Activated CD8-positive, alpha-beta T cell treated with anti-CD3 and anti-CD28 coated beads for 36 hours (primary cell): ENCODE measurements at places on chromosomes 16 and 17. TPM values are rescaled to one million over a fixed set of nuclear protein-coding genes. Genes with fewer than 3 reads are reported as not detected.
A peak's percentile ranks its signal among the peaks of the same experiment; 100 is the strongest.

The GNGT2 gene
- 23.9 TPM for total RNA-seq

- no peaks in the 10 kb centered on the region for H3K36me3 ChIP-seq
- no peak for DNase-seq
- peaks cover 14% of the 10 kb centered on the region for H3K27me3 ChIP-seq
- H3K27ac ChIP-seq, result no peak overlapping the region
- no peak overlapping the region for H3K4me3 ChIP-seq
These were observed 39.6 kb downstream of the MAF start for GRCh38 chr16:79560923-79561322.

DNA sequence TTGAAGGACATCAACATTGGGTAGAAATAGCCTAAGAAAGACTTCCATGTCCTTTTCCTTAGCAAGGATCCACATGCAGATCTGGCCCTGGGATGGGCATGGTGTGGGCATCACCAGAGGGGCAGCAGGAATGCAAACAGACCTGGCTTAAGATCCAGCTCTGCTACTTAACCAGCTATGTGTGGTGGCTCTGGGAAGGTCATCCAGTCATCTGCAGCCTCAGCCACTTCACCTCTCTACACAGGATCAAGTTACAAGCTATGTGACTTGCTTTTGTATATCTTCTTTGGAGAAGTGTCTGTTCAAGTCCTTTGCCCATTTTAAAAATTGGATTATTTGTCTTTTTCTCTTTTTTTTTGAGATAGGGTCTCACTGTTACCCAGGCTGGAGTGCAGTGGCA is 13.5 kb upstream of the ADORA2B start:
- H3K27me3 ChIP-seq, result peaks cover 15% of the 10 kb centered on the region
- no peaks in the 10 kb centered on the region for H3K36me3 ChIP-seq
- DNase-seq, result no peak
- no peak overlapping the region for H3K27ac ChIP-seq
- peaks cover 3% of the 10 kb centered on the region for H3K4me1 ChIP-seq
- H3K4me3 ChIP-seq, result no peak overlapping the region

DNA sequence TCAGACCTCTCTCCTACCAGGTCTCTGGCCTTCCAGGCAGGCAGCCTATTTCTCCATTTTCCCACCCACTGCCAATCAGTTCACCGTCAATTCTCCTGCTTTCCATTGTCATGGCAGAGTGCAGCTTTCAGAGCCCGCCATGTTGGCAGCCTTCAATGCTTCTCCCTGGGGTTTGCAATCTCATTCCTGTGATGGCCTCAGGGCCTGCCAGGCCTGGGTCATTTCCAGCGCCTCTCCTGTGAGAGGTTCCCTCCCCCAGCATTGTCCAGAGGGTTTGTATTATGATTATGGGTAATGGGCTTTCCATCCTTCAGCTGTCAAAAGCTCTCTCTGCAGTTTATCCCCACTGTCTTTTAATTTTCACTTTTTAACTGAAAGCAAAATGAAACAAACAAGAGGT is 716.6 kb upstream of the CDH8 start:
- DNase-seq, result no peak
- no peaks in the 10 kb centered on the region for H3K4me1 ChIP-seq
- H3K27ac ChIP-seq, result no peak overlapping the region
- no peaks in the 10 kb centered on the region for H3K27me3 ChIP-seq
- no peak overlapping the region for H3K4me3 ChIP-seq
- no peaks in the 10 kb centered on the region for H3K36me3 ChIP-seq

The CHD9NB gene
- 0.16 TPM for total RNA-seq

DNA sequence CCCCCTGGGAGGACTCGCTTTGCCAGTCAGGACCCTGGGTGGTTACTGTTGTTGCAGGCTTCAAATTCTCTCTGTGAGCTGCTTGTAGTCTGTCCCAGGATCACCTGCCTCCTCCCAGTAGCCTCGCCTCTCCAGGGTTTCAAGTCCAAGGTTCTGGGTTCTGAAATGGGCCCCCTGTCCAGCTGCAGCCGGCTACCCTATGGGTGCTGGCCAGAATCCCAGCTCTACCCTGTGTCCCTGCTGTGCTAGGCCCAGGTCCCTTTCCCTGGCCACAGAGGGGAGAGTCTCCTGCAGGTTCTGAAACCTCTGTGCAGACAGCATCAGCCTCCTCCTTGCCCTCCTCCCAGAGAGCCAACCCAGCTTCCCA is 21.4 kb downstream of the UNC13D start:
- peaks cover 15% of the 10 kb centered on the region for H3K36me3 ChIP-seq
- no peaks in the 10 kb centered on the region for H3K27me3 ChIP-seq
- no peak overlapping the region for H3K4me3 ChIP-seq
- no peak overlapping the region for H3K27ac ChIP-seq
- H3K4me1 ChIP-seq, result peaks cover 25% of the 10 kb centered on the region

DNA sequence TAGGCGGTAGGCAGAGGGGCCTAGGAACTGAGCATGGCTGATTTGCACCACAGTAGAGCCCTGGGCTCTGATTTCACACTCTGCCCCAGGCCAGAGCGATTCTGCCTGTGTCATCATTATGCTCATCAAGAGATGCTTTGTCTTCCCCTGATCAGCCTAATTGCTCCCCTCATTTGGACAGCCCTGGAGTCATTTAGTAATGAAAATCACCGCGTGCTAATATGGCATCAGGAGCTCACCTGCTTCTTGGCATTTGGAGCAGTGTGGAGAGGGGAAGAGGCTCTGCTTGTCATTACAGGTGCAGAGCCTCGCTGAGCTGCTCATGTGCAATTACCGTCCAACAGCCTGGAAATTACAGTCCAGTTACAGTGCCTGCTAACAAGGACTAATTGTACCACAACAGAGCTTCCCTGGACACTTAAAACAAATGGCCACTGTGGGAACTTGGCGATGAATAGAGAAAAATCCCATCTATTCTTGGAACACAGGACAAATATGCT is 157.1 kb upstream of the WSCD1 start:
- no peak overlapping the region for H3K4me3 ChIP-seq
- DNase-seq, result no peak
- no peaks in the 10 kb centered on the region for H3K4me1 ChIP-seq

The C17orf107 gene
- total RNA-seq, result 3.6 TPM

GRCh38 chr17:79168486-79169055 is 93.9 kb downstream of the ENGASE start:
- no peak overlapping the region for H3K4me3 ChIP-seq
- DNase-seq, result no peak
- no peaks in the 10 kb centered on the region for H3K27me3 ChIP-seq
- no peaks in the 10 kb centered on the region for H3K36me3 ChIP-seq

DNA sequence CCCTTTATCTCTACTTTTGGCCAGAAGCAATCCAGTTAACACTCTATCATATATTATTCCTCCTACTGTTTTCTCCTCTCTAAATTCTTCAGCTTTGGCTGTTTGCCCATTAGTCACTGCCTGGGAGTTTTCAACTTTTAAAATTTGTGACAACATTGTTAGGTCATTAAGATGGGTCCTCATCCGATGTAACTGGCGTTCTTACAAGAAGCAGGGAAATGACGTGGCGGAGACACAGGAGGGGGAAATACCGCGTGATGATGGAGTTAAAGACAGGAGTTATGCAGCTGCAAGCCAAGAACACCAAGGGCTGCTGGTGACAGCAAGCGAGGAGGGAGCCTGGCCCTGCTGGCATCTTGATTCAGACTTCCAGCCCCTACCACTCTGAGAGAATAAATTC is 34.8 kb upstream of the CPHXL start:
- no peak for DNase-seq
- H3K4me1 ChIP-seq, result peaks cover 14% of the 10 kb centered on the region

The CLEC3A gene
- total RNA-seq, result not detected

The PPY gene
- total RNA-seq, result not detected

- H3K27me3 ChIP-seq, result no peaks in the 10 kb centered on the region
- no peak overlapping the region for H3K4me3 ChIP-seq
- no peak for DNase-seq
- peaks cover 3% of the 10 kb centered on the region for H3K4me1 ChIP-seq
- H3K27ac ChIP-seq, result no peak overlapping the region
These were observed 35.8 kb downstream of the LITAF start for GRCh38 chr16:11550791-11551498.

DNA sequence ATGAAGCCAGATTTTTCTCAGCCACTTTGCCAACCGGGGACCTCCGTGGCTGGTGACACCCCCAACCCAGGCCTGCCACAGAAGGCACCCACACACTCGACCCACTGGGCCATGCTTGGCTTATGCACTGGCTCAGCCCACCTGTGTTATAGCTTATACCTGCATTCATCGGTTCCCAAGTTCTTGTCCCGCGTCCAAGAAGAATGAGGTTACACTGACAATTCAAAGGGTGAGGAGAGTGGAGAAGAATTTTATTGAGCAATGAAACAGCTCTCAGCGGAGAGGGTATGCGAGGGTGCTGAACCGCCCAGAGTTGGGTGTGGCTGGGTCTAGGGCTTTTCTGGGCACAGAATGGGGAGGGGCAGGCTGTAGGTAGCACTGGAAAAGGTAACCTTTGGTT is 22.2 kb upstream of the CDH15 start:
- H3K27me3 ChIP-seq, result no peaks in the 10 kb centered on the region
- H3K36me3 ChIP-seq, result peaks cover 37% of the 10 kb centered on the region
- H3K27ac ChIP-seq, result no peak overlapping the region
- DNase-seq, result no peak
- H3K4me3 ChIP-seq, result no peak overlapping the region
- H3K4me1 ChIP-seq, result peaks cover 9% of the 10 kb centered on the region

DNA sequence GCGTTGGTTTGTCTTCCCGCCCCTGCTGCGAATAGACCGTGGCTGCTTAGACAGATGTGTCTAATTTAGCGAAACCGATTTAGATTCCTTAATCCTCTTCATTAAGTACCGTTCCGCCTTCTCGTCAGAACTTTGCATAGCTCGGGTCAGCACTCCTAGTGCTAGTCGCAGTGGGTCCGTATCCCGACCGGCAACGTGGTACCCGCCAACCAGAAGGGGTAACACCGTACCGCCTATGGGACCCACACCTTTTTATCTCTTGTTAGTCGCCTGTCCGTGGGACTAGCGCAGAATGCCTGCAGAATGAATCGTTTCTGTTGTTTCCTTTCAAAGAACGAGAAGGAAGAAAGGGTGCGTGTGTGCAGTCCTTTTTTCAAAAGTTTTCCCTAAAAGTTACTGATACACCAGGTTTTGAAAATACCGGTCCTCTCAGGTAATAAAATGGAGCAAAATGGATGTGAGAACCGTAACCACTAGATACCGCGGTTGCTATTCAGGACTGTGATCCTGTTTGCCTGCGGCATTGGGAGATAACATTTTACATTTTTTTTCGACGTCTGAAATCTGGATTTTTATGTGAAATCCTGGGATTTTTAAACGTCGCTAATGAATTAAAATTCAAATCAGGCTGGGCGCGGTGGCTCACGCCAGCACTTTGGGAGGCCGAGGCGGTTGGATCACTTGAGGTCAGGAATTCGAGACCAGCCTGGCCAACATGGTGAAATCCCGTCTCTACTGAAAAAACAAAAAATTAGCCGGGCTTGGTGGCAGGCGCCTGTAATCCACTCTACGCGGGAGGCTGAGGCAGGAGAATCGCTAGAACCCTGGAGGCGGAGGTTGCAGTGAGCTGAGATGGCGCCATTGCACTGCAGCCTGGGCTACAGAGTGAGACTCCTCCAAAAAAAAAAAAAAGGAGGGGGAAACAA is 998 bp upstream of the SRSF1 start:
- H3K4me3 ChIP-seq, result peak overlapping the region; percentile 97
- DNase-seq, result peak; percentile 45
- peak overlapping the region; percentile 99 for H3K27ac ChIP-seq
- H3K27me3 ChIP-seq, result no peaks in the 10 kb centered on the region
- peaks cover 54% of the 10 kb centered on the region for H3K36me3 ChIP-seq
- H3K4me1 ChIP-seq, result peaks cover 31% of the 10 kb centered on the region

The KRTAP1-1 gene
- total RNA-seq, result not detected

- H3K27me3 ChIP-seq, result no peaks in the 10 kb centered on the region
- H3K27ac ChIP-seq, result peak overlapping the region; percentile 97
- peaks cover 55% of the 10 kb centered on the region for H3K36me3 ChIP-seq
- DNase-seq, result peak; percentile 72
- H3K4me3 ChIP-seq, result peak overlapping the region; percentile 89
- peaks cover 73% of the 10 kb centered on the region for H3K4me1 ChIP-seq
These were observed 63.3 kb downstream of the TUBD1 start for GRCh38 chr17:59829217-59830006.

DNA sequence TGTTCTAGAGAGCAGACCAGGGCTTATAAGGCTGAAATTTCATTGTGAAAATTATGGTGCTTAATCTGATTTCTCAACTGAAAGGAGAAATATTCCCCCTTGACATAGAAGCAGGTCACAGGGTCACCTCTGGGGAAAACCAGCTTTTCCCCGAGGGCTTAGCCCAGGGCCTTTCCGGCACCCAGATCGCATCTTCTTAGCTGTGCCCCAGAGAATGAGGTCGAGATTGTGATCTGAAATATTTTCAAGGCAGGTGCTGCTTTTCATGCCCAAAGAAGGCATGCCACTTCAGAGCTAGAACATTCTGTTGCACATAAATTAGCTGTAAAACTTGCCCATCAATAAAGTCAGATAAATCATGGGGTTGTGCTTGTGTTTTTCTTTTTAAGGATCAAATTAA is 25.4 kb upstream of the ARHGAP17 start:
- no peak for DNase-seq
- no peak overlapping the region for H3K27ac ChIP-seq
- H3K27me3 ChIP-seq, result no peaks in the 10 kb centered on the region
- H3K4me1 ChIP-seq, result peaks cover 10% of the 10 kb centered on the region
- H3K4me3 ChIP-seq, result no peak overlapping the region
- H3K36me3 ChIP-seq, result no peaks in the 10 kb centered on the region

- no peak overlapping the region for H3K27ac ChIP-seq
- no peaks in the 10 kb centered on the region for H3K36me3 ChIP-seq
- DNase-seq, result no peak
These were observed 5.6 kb upstream of the MMP15 start for GRCh38 chr16:58019866-58020538.

The TMEM235 gene
- total RNA-seq, result not detected

GRCh38 chr17:9371019-9371418 is 204.6 kb downstream of the STX8 start:
- no peak overlapping the region for H3K27ac ChIP-seq
- no peak overlapping the region for H3K4me3 ChIP-seq
- H3K36me3 ChIP-seq, result peaks cover 4% of the 10 kb centered on the region
- peaks cover 6% of the 10 kb centered on the region for H3K4me1 ChIP-seq
- no peak for DNase-seq
- no peaks in the 10 kb centered on the region for H3K27me3 ChIP-seq

- H3K27me3 ChIP-seq, result no peaks in the 10 kb centered on the region
- no peak overlapping the region for H3K4me3 ChIP-seq
- H3K4me1 ChIP-seq, result peaks cover 20% of the 10 kb centered on the region
These were observed 7.0 kb upstream of the CDR2 start for GRCh38 chr16:22381392-22381791.

DNA sequence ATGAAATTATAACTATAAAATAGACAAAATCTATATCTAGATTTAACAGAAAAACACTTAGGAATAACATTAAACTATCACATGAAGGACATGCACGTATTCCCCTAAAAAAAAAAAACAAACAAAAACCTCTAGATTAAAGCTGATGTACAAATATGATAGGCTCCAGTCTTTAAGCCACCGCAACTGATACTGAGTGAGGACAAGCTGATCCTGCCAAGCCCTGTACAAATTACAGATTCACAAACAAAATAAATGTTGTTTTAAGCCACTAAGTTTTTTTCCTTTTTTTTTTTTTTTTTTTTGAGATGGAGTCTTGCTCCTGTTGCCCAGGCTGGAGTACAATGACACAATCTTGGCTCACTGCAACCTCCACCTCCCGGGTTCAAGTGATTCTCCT is 35.3 kb downstream of the SMURF2 start:
- H3K4me1 ChIP-seq, result peaks cover 45% of the 10 kb centered on the region
- DNase-seq, result no peak
- H3K4me3 ChIP-seq, result no peak overlapping the region
- H3K27ac ChIP-seq, result no peak overlapping the region
- H3K27me3 ChIP-seq, result no peaks in the 10 kb centered on the region
- H3K36me3 ChIP-seq, result peaks cover 2% of the 10 kb centered on the region
